ENCODE measurements at places on chromosomes 16 and 17. TPM values are rescaled to one million over a fixed set of nuclear protein-coding genes. Genes with fewer than 3 reads are reported as not detected.

Gene NPW
- 0.73 TPM for total RNA-seq

DNA sequence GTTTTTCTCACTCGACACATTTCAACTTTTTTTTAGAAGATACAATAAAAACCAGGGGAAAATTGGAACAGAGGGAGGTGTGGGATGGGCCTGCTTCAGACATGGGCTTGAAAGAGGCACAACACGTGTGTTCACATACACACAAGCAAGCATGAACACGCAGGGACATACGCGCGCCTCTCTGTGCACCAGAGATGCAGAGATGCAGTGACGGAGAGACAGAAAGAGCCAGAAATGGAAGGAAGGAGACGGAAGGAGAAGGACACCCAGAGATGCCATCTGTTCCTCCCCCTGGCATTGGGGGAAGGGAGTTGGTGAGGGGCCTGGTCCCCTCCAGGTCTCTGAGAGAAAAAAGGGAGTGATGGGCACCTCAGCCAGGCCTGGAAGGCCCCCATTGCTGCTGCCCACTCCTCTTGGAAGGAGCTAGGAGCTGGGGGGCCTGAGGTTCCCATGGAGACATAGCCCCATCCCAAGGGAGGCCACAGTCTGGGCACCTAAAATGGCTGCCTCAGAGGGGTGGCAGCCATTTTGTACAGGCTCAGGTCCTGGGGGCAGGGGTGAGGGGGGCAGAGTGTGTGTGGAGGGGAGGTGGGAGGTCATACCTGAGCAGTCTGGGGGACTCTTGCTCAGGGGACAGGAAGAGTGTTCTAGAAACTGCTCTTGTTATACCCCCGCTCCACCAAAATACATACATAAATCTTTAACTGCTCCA is 3.8 kb upstream of the NEUROD2 start:
- no peaks in the 10 kb centered on the region for H3K36me3 ChIP-seq
- no peak overlapping the region for H3K27ac ChIP-seq
- no peak for DNase-seq
- H3K4me3 ChIP-seq = no peak overlapping the region

Gene KCNJ2
- not detected for total RNA-seq

Gene ABCA9
- not detected for total RNA-seq

DNA sequence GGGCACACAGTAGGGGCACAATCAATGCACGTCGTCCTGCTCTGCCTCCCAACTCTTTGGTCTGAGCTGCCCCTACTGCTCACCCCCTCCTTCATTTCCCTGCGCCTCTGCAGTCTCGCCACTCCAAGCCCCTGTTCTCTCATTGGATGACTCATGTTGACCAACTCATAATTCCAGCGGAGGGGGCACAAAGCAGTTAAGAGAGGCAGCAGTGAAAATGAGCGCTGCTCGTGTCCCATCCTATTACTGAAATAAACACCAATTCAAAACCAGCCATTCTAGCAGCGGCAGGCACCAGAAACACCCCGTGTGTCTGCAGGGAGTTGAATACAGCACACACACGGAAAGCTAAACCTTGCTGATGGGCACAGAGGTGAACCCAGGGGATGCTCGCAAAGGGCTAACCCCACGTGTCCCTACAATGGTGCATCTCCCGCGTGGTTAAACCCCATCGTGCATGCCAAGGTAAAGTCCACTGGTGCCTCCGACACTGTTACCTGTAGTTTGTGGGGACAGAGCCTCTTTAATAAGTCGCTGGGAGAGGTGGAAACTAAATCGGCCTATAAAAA is 310.4 kb downstream of the XYLT1 start:
- no peak overlapping the region for H3K27ac ChIP-seq
- no peak overlapping the region for H3K4me3 ChIP-seq
- H3K4me1 ChIP-seq = peaks cover 6% of the 10 kb centered on the region
- no peak for DNase-seq
- no peaks in the 10 kb centered on the region for H3K27me3 ChIP-seq

GRCh38 chr17:71799657-71800056 is 321.2 kb upstream of the SOX9 start:
- H3K27ac ChIP-seq = no peak overlapping the region
- no peaks in the 10 kb centered on the region for H3K27me3 ChIP-seq
- DNase-seq = no peak
- no peaks in the 10 kb centered on the region for H3K36me3 ChIP-seq
- no peak overlapping the region for H3K4me3 ChIP-seq
